ENCODE measurements at places on chromosomes 2 and 18. TPM values are rescaled to one million over a fixed set of nuclear protein-coding genes. Genes with fewer than 3 reads are reported as not detected.

Gene IAH1
- total RNA-seq = 69.3 TPM

Gene CCDC68
- 1.1 TPM for total RNA-seq

Gene KCNG3
- not detected for total RNA-seq

Gene TDRD15
- total RNA-seq = not detected

Gene ARHGEF4
- not detected for total RNA-seq

Gene POTEC
- not detected for total RNA-seq

Gene ABCB11
- total RNA-seq = not detected

Gene ZC3H6
- total RNA-seq = 4.4 TPM

Gene FSIP2
- total RNA-seq = 0.13 TPM

Gene ACTG2
- total RNA-seq = 2.3 TPM

Gene NAGK
- 124 TPM for total RNA-seq

Gene SFTPB
- total RNA-seq = not detected

Gene CYTIP
- 1.7 TPM for total RNA-seq

Gene LCT
- not detected for total RNA-seq

Gene TMEM247
- not detected for total RNA-seq

Gene SERPINB12
- total RNA-seq = 0.29 TPM

Gene CHMP3
- total RNA-seq = 92.5 TPM

Gene TMEM178A
- 0.06 TPM for total RNA-seq

Gene VWA3B
- not detected for total RNA-seq

Gene RAB27B
- total RNA-seq = 30.9 TPM

Gene SPATA3
- not detected for total RNA-seq

Gene DNER
- total RNA-seq = 3.5 TPM
